Amniotic stem cell (primary cell): ENCODE measurements at places on chromosomes 13 and 19.

DNA sequence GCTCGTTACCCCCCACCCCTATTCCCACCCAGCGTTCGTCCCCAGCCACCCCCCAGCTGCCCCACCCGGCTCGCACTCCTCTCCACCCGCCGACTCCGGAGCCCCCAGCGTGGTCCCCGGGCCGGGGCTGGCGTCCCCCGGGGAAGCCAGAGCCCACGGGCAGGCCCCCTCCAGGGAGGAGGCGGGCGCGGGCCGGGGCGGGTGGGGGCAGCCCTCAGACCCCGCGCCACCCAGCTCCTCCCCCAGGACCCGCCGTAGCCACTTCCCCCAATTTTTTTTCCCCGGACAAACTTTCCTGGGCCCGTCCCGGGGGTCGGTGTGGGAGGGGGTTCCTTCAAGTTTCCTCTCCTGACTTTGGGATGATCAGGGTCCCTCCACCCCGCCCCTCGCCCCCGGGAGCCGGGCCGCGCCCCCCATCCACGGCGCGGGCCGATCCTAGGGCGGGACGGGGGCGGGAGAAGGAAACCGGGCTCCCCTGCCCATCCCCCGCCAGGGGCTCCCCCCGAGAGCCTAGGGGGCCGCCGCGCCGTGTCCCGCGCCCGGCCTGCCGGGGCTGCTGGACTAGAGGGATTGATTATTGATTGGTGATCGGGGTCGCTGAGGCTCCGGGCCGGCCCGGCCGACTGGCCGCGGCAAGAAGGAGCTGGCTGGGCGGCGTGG, 927 bp upstream of the TSHZ3 start:
- no peak for DNase-seq

DNA sequence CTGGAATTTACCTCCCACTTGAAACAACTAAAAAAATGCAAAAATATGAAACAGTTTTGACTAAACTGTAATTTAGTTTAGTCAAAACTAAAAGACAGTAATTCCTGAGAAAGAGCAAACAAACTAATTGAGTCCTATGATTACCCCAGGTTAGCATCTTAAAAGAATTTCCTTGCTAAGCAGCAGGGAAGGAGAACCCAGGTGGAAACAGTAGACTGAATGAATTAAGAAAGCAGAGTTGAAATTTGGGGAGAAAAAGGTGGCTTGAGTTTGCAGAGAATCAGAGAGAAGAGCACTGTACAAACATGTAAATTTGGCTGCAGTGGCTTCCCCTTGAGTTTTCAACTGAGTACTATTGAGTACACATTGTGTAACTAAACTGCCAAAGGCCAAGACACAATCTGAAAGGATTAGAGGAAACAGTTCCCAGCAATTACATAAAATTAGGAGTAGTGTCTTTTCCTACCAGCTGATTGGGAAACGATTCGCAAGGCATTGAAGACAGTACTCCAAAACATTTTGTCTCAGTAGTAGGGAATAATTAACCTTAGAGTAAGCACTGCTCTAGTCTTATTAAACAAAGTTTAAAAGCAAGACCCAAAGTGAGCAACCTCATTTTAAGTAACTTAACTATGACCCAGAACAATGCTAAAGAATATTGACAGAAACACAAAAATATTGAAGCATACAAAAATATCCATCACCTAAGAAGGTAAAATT, 820.5 kb downstream of the DACH1 start:
- no peak for DNase-seq

- no peak for DNase-seq
These were observed 9.5 kb upstream of the COMP start for GRCh38 chr19:18800636-18801035.

GRCh38 chr13:89925107-89925506, 1422.4 kb upstream of the MIR17HG start:
- DNase-seq: no peak

GRCh38 chr19:13762635-13763235, 1.6 kb upstream of the MRI1 start:
- no peak for DNase-seq

DNA sequence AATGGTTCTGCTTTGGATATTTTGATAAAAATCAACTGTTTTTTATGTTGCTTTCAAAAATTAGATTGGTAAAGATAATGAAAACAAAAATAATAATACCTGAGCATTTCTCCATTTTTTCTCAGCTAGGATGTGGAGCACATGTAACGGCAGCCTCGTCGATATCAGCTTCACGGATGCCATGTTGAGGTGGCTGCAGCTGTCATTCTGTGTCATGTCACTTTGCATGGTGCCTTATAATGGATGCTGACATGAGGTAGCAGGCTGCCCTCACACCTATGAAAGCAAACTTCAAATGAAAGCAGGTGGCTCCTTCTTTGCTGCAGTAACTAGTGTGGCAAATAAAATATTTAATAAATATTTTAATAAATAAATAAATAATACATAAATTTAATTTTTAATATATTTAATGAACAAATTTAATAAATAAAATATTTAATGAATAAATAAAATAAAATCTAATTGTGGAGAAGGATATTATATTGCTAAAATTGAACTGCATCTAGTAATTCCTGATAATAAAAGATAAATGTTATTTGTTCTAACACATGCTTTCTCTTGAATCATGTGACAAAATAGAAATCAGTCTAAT, 955.7 kb upstream of the SLC10A2 start:
- DNase-seq: no peak

DNA sequence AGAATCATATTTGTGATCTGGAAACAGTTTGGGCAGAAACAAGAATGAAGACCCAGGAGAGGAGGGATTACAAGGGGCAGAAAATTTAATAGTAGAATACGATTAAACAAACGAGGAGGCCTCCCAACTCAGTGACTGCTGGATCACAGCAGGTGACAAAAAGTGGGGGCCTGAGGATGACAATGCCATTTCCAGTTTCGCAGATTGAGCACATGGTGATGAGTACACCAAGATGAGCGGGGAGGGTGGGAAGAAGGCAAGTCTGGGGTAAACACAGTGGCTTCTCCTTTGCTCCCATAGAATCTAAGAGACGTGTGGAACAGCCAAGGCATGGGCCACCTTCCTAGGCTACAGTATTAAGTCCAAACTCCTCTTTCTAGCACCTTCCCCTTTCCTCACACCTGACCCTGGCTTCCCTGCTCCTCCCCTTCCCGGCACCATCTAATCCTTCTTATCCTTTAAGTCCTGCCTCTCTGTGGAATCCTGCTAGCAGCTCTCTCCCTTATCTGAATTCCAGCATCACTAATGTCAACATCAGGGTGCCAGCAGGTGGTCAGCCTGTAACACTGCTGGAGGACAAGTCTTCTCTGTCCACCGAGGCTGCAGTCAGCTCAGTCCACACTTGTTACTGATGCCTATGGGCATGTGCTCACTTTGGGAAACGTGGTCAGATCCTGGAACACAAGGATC, 13.5 kb downstream of the ATP7B start:
- no peak for DNase-seq

- DNase-seq: no peak
These were observed 105.8 kb downstream of the COL4A1 start for GRCh38 chr13:110201114-110201513.

- no peak for DNase-seq
These were observed 12.2 kb downstream of the TMEM160 start for GRCh38 chr19:47036097-47036651.

DNA sequence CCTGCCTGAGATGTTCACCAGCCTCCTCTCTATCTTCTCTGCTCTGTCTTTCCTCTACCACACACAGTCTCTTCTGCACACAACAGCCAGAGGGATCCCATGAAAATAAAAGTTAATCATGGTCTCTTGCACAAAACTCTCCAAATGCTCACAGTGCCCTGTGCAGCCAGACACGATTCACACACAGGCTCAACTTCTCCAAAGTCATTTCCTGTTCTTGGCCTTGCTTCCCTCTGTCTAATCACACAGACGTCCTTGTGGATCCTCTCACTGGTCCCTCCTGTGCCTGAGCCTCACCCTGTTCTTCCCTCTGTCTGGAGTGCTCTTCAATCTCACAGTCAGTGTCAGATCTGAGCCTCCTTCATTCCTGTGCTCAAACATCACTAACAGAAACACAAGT, 7.8 kb downstream of the SIGLEC12 start:
- no peak for DNase-seq
